Activated CD4-positive, alpha-beta T cell treated with anti-CD3 and anti-CD28 coated beads for 4 hours (primary cell): ENCODE measurements at places on chromosomes 11 and 22.
A peak's percentile ranks its signal among the peaks of the same experiment; 100 is the strongest.

GRCh38 chr11:65492637-65493366, 6.0 kb upstream of the MALAT1 start:
- DNase-seq, result no peak

DNA sequence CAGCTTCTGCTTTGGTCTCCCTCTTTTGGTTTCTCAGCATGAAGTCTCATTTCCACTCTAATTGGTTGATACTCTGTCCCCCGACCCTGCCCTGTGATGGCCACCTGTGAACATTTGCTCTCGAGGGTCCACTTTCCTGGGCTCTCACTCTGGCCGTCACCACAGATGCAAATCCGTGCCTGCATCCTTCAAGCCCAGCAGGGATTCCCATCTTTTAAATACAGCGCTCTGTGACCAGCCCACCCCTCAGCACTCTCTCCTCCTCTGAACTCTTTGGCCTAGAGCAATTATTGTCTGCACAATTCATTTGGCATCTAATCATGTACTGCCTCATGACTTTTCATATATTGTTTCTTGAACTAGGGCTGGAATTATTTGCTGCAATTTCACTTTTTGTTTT, 26.0 kb downstream of the PKNOX2 start:
- DNase-seq, result no peak

GRCh38 chr11:118917481-118918127, 8.1 kb downstream of the BCL9L start:
- DNase-seq, result peak; percentile 45

DNA sequence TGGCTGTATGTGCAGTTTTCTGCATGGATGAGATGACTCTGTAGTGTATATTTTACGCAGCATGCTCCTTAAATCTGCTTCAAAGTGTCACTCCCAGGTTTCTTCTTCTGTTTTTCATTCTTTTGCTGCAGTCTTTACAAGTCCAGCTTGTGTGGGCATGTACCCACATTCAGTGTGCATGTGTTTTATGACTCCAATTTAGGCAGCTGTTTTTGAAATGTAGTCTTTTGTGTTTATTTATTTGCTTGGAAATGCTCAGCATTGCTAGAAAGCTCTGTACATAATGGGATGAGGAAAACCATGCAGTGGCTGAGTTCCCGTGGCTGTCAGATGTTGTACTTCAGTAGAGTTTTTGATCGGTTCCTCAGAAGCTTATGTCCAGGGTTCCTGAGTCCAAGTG, 138.5 kb downstream of the ARHGAP42 start:
- DNase-seq, result no peak

- no peak for DNase-seq
Observed at GRCh38 chr22:34886812-34887211, 179.1 kb upstream of the ISX start.

- DNase-seq, result no peak
Observed at GRCh38 chr11:50098186-50098725, 65.6 kb downstream of the OR4C45 start.

DNA sequence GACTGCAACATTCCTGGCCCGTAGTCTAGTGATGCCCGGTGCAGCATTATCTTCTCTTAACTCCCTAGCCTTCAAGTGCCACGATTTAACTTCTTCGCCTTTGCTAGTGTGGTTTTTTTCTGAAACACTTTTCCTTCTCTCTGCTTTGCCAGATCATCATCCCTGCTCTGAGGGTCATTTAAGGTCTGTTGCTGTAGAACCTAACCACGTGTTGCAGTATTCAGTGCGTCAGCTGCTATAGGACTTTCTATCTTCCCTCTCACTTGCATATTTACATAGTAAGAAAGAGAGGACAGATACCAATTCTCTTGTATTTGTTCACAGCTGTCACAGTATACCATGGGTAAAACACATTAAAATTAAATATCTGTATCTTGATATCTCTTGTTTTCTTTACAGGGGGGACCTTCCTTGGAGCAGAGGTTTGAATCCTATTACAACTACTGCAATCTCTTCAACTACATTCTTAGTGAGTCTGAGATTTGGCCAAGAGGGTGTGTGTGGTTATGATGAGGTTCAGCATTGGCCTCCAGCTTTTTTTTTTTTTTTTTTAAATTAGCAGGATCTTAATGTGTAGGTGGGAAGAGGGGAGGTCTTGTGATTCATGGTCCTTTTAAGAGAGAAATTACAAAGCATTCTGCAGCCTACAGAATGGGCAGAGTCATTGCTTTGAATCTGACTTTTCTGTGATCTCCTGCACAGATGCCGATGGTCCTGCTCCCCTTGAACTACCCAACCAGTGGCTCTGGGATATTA, 13.5 kb downstream of the EIF3L start:
- no peak for DNase-seq

DNA sequence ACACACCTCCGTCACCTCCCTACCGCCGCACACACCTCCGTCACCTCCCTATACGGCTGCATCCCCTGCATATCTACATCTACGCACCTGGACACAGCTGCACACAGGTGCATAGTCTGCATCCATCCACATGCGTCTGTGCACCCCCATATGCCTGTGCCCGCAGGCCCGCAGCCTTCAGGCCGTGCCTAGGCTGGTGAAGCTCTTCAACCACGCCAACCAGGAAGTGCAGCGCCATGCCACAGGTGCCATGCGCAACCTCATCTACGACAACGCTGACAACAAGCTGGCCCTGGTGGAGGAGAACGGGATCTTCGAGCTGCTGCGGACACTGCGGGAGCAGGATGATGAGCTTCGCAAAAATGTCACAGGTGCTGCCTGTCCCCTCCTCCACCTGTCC, 4.8 kb downstream of the PKP3 start:
- no peak for DNase-seq

GRCh38 chr22:30649430-30650007, 13.9 kb downstream of the SLC35E4 start:
- DNase-seq, result peak; percentile 91

- DNase-seq, result no peak
Observed at GRCh38 chr11:71183878-71184277, 68.5 kb downstream of the SHANK2 start.

DNA sequence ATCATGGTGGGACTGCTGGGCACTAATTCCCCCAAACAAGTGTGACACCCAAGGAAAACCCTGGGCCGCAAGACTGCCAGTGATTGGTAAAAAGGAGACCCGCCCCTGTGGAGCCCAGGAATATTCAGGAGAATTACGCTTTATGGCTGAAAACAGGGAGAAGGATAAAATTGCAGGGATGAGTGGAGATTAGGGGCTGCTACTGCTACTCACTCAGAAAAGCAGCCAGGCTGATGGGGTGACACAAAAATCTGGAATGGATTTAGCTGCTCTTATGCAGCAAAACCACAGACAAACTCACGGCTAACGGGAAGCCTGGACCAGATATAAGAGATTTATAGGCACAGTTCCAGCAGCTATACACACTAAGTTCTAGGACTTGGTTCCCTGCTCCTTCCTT, 4.4 kb upstream of the FBXO3 start:
- DNase-seq, result no peak

DNA sequence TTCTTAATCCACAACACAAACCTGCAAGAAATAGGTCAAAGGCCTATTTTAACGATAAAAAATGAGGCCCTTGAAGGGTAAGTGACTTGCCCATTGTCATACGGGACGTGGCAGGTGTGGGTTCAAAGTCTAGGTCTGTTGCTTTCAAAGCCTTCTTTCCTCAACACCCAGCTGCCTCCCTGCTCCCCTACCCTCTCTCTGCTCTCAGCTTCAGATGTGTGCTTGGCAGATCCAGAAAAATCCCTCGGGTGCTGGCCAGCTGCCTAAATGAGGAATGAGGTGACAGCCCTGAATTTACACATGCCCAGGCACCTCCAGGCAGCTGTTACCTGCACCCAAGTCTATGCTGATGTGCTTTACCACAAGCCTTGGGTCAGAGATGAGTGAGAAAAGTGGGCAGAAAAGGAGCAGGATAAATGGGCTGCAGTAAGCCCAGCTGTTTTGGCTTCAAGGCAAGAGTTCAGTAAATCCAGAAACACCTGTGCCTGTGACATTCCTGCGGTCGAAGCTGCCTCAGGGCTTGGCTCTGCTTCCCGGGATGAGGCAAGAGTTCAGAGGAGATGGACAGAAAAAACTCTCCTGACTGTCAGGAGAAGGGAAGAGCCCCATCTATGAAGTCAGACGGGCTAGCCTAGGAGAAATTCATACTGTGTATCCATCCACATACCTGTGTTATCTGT, 49.9 kb upstream of the LDLRAD3 start:
- no peak for DNase-seq

DNA sequence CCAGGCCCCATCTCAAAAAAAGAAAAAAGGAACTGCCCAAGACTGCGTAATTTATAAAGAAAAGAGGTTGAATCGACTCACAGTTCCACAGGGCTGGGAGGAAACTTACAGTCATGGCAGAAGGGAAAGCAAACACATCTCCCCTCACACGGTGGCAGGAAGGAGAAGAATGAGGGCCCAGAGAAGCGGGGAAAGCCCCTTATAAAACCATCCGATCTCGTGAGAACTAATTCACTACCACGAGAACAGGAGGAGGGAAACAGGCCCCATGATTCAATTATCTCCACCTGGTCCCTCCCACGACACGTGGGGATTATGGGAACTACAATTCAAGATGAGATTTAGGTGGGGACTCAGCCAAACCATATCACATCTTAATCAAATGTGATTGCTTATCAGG, 82.2 kb downstream of the BUD13 start:
- DNase-seq, result no peak

- DNase-seq, result no peak
Observed at GRCh38 chr11:19374151-19374569, 133.4 kb upstream of the E2F8 start.
